ENCODE measurements at places on chromosomes 7 and 10. TPM values are rescaled to one million over a fixed set of nuclear protein-coding genes. Genes with fewer than 3 reads are reported as not detected.

Gene ABCB1
- total RNA-seq: 2.0 TPM

Gene CAV2
- 229 TPM for total RNA-seq

Gene TRIM4
- total RNA-seq: 22.8 TPM

Gene PRKG1
- 17.8 TPM for total RNA-seq

Gene TRPV5
- not detected for total RNA-seq

Gene AGAP4
- total RNA-seq: 3.4 TPM

Gene SPAG6
- total RNA-seq: under 0.01 TPM

Gene PTF1A
- not detected for total RNA-seq

Gene IL15RA
- total RNA-seq: 3.7 TPM

Gene GRM3
- not detected for total RNA-seq

Gene ADAMTS14
- total RNA-seq: 4.2 TPM

Gene AGR3
- total RNA-seq: not detected

Gene UPK3BL2
- 0.96 TPM for total RNA-seq

Gene TRDMT1
- total RNA-seq: 5.6 TPM

Gene HMX3
- total RNA-seq: not detected

Gene EPHA1
- total RNA-seq: 0.58 TPM

Gene ZNF783
- total RNA-seq: 7.3 TPM

Gene ZNF365
- 3.3 TPM for total RNA-seq

Gene MPP7
- total RNA-seq: 0.38 TPM

Gene TMEM196
- total RNA-seq: not detected

Gene SLIT1
- total RNA-seq: under 0.01 TPM

Gene LRIT1
- not detected for total RNA-seq

Gene CPEB3
- 0.85 TPM for total RNA-seq

Gene OR13A1
- total RNA-seq: not detected

Gene UROS
- 57.8 TPM for total RNA-seq

Gene RHBDD2
- 11.5 TPM for total RNA-seq

Measured in regular cardiac myocyte (primary cell).